ENCODE measurements at places on chromosomes 1 and 21. TPM values are rescaled to one million over a fixed set of nuclear protein-coding genes. Genes with fewer than 3 reads are reported as not detected.

TAF1A gene
- 15.7 TPM for polyA plus RNA-seq

NTNG1 gene
- 40.0 TPM for polyA plus RNA-seq

GRCh38 chr1:36561361-36561724 is 78.6 kb upstream of the CSF3R start:
- DNase-seq = no peak

- DNase-seq = no peak
Measured at GRCh38 chr1:169529068-169529642, 43.4 kb upstream of the SLC19A2 start.

CADM3 gene
- polyA plus RNA-seq = 0.04 TPM

- no peak for DNase-seq
Measured at GRCh38 chr1:213296558-213296957, 245.5 kb downstream of the RPS6KC1 start.

DNA sequence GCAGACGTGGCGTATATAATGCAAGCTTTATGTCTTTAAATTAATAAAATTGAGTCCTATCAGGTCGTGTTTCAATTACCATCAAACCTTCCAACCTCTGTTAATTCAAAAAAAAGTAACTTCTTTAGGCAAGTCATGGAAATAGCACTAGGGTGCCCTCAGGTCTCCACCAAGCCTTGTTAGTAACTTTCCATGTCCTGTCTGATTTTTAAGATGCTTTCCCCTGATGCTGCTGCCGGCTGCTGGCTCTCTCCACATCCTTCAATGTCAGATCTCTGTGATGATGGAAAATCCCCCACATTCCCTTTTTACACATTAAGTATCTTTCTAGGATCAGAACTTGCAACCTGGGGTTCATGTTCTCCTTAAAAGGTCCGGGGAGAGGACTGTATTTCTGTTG is 3.0 kb downstream of the ERG start:
- no peak for DNase-seq

- no peak for DNase-seq
Measured at GRCh38 chr1:41728403-41729202, 190.1 kb downstream of the HIVEP3 start.

PLA2G2F gene
- 0.65 TPM for polyA plus RNA-seq

DNA sequence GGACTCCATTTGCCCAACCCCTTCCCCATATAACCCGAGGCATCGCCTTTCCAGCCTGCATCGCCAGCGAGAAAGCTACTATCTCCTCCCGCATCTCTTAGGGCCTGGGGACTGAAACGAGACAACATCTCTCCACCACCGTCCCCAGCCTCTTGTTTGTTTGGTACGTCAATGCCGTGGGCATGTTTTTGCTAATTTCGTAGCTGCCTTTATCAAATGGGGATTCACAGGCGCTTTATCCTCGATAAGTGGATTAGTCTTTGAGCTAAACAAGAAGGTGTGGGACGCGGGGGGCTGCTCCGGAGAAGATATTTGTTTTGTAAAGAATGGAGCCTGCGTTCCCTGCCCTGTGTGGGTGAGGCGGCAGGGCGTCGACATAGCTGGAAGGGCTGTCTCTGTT is 91.6 kb downstream of the PAX7 start:
- DNase-seq = no peak

- peak; percentile 55 for DNase-seq
Measured at GRCh38 chr1:185155600-185156287, 1.0 kb downstream of the TRMT1L start.

CFHR2 gene
- polyA plus RNA-seq = 0.19 TPM

DNA sequence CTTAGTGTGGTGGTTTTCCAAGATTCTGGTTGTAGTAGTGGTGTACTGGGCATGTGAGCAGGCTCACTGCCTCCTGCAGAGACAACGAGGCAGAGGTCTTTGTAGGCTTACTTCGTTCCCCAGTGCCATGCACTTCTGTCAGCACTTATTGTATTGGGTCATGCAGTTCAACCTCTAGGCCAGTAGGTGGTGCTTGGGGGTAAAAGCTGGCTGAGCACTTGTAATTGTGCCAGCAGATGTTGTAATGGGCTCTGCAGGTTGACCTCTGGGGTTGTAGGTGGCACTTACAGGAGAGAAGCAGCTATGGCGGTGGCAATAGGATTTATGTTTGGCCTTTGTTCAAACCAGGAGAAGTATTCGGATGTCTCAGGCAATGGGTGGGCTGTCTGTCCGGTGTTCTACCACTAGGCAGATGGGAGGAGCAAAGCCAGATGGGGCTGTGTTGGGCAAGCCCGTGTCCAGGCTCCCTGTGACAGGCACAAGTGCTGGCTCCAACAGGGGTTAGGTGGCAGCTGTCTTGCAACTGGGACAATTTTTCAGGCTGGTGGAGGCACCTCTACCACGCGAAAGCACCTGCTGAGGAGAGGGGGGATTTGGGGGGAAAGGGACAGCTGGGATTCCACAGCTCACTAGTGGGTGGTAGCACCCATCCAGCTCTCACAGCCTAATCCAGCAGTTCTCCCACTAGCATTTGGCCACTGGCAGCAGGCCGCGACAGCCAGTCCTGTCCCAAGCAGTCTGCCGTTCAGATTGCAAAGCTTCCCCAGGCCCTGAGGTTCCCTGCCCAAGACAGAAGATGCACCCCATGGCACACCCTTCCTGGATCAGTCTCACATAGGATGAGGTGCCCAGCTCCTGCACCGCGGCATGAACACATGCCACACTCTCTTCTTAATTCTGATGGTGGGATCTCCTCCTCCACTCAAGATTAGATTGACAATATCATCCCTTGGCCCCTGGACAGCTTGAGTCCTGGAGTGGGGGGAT is 274.5 kb downstream of the CTH start:
- DNase-seq = no peak

DNA sequence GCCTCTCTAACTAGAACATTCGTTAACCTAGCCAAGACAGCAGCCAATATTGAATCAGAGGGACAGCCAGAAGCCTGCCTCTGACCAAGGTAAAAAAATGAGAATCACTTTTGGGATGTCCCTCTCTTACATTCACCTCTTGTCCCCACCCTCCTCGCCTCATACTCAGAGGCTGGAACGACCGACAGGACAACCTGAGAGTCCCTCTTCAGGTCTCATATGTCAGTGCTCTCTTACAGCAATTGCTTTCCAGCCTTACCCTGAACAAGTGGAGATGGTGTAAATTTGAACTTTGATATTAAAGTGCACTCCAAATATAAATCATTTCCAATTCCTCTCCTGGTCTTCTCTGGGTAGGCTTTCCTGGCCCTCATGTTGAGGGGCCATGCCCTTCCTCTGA is 327.5 kb downstream of the KCTD3 start:
- no peak for DNase-seq

DNA sequence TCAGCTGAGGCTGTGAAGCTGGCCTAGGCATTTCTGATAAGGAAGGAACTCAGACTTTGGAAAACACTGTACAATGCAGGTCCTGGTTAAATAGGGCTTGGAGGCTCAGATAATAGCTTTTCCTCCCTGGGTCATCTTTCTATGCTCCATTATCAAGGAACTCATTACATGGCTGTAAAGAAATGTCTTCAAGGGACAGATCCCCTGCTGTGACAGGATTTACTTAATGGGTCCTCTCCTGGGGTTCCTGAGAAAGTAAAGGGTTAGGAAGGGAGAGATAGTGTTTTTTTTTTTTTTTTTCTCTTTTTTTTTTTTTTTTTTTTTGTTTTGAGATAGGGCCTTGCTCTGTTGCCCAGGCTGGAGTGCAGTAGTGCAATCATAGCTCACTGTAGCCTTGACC is 14.1 kb upstream of the SVBP start:
- no peak for DNase-seq

DNA sequence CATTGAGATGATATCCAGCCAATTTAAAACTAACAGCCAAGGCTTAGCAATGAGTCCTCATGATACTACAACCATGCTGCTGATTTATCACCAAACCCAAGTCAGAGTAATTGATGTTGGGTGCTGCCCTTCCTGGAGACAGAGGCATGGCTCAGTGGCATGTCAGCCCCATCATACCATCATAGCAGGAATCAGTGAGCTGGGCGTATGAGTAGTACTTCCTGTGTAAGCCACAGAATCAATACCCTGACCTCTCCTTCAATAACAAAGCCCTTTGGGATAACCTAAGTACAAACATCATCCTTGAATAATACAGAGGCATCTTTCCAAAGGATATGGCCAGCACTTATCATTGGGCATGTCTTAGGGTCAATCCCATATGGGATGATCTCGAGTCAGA is 3.0 kb upstream of the LCE1E start:
- no peak for DNase-seq

TMCC2 gene
- polyA plus RNA-seq = 7.5 TPM

DNA sequence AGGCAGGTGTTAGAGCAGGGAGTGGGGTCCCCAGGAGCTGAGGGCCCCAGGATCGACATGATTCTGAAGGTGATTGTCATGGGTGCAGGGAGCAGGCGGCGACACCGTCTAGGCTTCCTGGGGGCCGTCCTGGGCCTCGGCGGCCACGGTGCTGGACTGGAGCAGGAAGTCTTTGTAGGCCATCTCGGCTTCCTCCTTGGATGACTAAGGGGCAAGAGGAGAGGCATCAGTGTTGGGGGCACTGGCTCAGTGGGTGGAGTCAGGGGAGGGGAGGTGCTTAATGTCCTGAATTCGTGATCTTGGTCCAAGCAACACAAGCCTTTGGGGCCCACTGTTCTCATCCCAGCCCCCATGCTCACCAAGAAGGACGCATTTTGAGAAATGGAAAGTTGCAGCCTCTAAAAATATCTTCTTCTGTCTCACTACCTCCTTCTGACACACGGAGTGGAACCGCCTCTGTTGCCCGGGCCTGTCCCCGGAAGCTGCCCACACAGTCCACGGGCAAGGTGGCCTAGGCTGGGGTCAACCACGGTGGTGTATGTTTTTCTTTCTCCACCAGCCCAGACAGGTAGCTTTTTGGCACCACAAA is 8.6 kb upstream of the FCMR start:
- no peak for DNase-seq

CELA3A gene
- polyA plus RNA-seq = not detected

TMEM39B gene
- 18.5 TPM for polyA plus RNA-seq

GRCh38 chr1:88877382-88877825 is 14.0 kb downstream of the GTF2B start:
- DNase-seq = no peak

RIIAD1 gene
- polyA plus RNA-seq = not detected

GRCh38 chr1:227741166-227741870 is 6.1 kb downstream of the SNAP47 start:
- DNase-seq = no peak

- DNase-seq = no peak
Measured at GRCh38 chr1:232873931-232874330, 68.7 kb downstream of the MAP10 start.

ATP1A2 gene
- 5.5 TPM for polyA plus RNA-seq

DNA sequence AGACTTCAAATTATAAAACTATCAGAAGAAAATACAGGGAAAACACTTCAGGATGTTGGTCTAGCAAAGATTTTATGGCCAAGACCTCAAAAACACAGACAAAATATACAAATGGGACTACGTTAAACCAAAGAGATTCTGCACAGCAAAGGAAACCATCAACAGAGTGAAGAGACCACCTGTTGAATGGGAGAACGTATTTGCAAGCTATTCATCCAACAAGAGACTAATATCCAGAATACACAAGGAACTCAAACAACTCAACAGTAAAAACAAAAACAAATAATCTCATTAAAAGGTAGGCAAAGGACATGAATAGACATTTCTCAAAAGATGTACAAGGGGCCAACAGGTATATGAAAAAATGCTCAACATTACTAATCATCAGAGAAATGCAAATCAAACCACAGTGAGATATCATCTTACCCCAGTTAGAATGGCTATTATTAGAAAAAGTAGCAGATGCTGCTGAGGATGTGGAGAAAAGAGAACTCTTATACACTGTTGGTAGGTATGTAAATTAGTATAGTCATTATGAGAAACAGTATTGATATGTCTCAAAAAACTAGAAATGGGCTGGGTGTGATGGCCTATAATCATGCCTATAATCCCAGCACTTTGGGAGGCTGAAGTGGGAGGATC is 112.6 kb downstream of the LRIG2 start:
- DNase-seq = no peak

COL6A2 gene
- 184 TPM for polyA plus RNA-seq

- no peak for DNase-seq
Measured at GRCh38 chr1:48807554-48808260, 31.0 kb upstream of the BEND5 start.

DNA sequence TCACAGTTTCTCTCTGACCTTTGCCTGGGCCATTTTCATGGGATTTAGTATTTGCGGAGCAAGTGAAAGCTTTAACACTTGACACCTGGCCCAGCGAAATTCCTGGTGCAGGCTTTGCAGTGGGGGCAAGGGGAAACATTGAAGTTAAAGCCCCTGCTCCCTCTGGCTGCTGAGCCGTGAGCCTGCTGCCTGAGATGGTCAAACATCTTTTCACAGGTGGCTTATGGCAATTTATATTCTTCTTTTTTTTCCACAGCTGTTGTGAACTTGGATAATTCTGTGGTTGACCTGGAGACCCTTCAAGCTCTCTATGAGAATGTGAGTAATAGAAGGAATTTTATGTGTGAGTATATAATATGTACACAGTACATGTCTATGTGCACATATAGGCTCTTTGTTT is 202.9 kb downstream of the FMN2 start:
- no peak for DNase-seq

FAM229A gene
- polyA plus RNA-seq = 9.5 TPM

Data from left renal cortex interstitium (tissue), 4 donors.